M059J (cell line): ENCODE measurements at places on chromosomes 2 and 18. TPM values are rescaled to one million over a fixed set of nuclear protein-coding genes. Genes with fewer than 3 reads are reported as not detected.

Gene GNAL
- 0.02 and 0.15 TPM in 2 replicates for total RNA-seq

Gene MRPL44
- total RNA-seq: 29.4 and 33.5 TPM in 2 replicates

Gene CD28
- not detected in 2 replicates for total RNA-seq

Gene RAB17
- 0.30 and 1.8 TPM in 2 replicates for total RNA-seq

Gene VIL1
- total RNA-seq: not detected in 2 replicates

Gene NHEJ1
- total RNA-seq: 13.6 and 19.2 TPM in 2 replicates

Gene NT5DC4
- not detected in 2 replicates for total RNA-seq

Gene DSG1
- total RNA-seq: not detected in 2 replicates
